Smooth muscle cell of the umbilical artery (primary cell): ENCODE measurements at places on chromosomes 11 and 22. TPM values are rescaled to one million over a fixed set of nuclear protein-coding genes. Genes with fewer than 3 reads are reported as not detected.

ANO9 gene
- total RNA-seq, result not detected in 2 replicates

CHADL gene
- total RNA-seq, result 0.97 and 3.0 TPM in 2 replicates

DEUP1 gene
- total RNA-seq, result not detected in 2 replicates

PHOX2A gene
- not detected in 2 replicates for total RNA-seq

GSTT2B gene
- 4.2 and 15.7 TPM in 2 replicates for total RNA-seq
